Erythroblast (primary cell): ENCODE measurements at places on chromosomes 1 and 21.

- DNase-seq = no peak
These were observed 16.0 kb upstream of the SGIP1 start for GRCh38 chr1:66517959-66518358.

- DNase-seq = no peak
These were observed 33.4 kb downstream of the SUCO start for GRCh38 chr1:172566196-172566997.

DNA sequence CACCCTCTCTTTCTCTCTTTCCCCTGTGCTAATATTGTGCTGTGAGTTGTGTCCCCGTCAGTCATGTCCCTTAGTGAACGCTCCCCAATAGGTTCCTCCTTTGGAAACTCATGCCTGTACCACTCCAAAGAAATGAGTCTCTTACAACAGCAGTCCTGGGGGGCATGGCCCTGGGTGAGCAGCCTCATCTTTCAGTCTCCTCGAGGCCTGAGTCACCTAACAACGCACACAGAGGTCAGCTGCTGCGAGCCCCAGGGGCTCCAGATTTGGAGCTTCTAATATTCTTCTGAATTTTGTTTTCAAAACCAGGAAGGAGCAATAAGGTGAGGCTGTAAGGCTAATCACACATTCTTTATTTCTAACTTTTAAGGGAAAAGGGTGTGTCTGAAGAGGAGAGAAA is 30.5 kb upstream of the ZBTB8A start:
- DNase-seq = no peak

DNA sequence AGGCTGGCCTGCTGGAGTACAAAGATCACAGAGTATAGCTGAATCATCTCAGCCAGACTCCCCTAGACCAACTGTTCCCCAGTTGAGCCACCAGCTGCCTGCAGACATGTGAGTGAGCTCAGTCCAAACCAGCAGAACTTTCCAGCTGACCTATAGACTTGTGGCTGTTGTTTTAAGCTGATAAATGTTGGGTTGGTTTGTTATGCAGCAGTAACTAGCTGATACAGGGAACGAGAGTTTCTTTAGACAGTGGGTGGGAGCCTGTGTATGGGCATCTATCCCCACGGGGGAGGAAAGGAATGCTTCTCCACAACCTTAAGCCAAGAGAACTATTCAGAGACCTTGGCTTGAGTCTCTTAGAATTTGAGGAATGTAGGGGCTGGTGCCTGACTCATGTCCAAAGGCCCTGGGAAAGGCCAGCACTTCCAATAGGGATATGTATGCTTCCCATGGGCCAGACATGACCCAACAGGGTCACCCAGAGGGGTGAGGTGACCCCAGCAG is 30.1 kb downstream of the SLC1A7 start:
- no peak for DNase-seq

DNA sequence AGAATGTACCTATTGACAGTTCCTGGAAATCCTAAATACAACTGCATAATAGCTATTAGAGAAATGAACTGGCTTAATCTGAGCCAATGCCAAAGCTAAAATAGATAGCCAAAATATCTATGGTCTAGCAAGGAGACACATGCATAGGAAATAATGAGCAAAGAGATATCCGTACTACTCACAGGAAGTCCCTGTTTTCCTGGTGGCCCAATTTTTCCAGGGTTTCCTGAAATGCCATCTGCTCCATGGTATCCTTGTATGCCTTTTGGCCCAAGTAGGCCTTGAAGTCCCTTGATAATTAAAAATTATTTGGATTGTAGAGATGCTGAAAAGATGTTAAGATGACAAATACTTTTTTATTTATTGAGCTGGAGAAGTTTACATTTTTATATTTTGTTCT is 108.4 kb upstream of the ZNHIT6 start:
- DNase-seq = no peak

- no peak for DNase-seq
These were observed 18.1 kb upstream of the ZBTB8A start for GRCh38 chr1:32521165-32521564.

- DNase-seq = peak; percentile 4
These were observed 17.9 kb downstream of the VWA5B1 start for GRCh38 chr1:20308569-20308968.

GRCh38 chr21:35099310-35099709 is 50.2 kb upstream of the RUNX1 start:
- no peak for DNase-seq

DNA sequence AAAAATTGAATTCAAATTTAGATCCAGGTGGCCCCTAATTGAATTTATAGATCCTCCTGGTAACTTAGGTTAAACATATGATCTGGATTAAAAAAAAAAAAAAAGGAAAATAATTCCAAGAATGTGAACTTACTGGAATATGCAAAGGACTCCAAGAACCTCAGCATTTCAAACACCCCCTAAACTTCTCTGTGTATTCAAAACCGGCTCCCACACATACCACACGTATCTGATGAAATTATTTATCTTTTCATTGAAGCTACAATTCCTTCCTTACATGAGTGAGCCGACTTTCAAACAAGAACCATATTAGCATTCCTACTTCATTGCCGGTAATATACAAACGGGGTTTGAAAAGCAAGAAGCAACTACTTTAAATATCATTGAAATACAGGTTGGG is 61.4 kb upstream of the FMN2 start:
- no peak for DNase-seq

DNA sequence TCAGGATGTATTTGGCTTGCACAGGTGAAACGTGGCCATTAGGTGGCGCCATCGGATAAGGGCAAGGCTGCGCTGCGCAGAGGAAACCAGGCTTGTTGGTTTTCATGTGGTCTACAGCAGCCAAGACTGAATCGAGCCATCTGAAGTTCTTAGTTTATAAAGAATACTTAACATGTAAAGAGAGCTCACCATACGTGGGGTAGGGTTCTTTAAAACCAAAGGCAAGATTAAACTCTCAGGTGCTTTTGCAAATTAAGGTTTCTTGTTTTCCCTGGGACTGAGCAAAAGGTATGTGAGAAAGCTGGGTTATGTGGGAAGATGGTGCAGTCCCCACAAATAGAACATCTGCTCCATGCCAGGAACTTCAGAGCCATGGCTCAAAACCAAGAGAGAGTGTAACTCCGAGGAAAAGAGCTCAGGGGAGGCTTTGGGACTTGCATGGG is 9.3 kb downstream of the MASP2 start:
- DNase-seq = peak; percentile 92

DNA sequence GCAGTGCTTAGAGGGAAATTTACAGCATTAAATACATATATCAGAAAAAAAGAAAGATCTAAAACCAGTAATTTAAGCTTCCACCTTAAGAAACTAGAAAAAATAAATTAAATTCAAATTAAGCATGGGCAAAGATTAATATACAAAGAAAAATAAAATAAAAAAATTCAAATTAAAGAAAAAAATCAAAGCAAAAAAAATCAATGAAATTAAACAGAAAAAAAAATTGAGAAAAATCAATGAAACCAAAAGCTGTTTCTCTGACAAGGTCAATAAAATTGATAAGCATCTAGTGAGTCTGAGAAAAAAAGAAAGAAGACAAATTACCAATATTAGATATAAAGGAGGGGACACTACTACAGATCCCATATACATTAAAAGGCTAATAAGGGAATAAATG is 26.0 kb downstream of the GNG12 start:
- no peak for DNase-seq

DNA sequence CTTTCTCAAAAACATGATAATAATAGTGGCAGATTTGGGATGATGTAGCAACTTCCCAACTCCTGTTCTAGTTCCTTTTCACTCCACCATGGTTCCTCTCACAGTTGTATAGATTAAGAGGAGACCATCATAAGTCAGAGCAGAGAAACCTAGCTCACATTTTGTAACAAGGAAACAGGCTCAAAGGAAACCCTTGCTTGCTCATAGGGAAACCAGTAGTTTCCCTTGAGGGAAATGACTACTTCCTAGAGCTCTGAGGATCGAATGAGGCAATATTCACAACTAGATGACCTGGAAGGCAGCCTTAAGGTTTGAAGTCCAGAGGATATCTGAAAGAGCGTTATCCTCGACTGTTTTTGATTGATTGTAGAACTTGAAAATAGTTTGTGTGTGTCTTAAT is 76.1 kb upstream of the C8B start:
- no peak for DNase-seq
